Hematopoietic multipotent progenitor cell treated with erythropoietin and hydrocortisone succinate and interleukin-3 and kit ligand, for 6 days (in vitro differentiated cells): ENCODE measurements at places on chromosomes 12 and 14.

- DNase-seq = no peak
These were observed 40.6 kb upstream of the EML1 start for GRCh38 chr14:99752486-99753121.

DNA sequence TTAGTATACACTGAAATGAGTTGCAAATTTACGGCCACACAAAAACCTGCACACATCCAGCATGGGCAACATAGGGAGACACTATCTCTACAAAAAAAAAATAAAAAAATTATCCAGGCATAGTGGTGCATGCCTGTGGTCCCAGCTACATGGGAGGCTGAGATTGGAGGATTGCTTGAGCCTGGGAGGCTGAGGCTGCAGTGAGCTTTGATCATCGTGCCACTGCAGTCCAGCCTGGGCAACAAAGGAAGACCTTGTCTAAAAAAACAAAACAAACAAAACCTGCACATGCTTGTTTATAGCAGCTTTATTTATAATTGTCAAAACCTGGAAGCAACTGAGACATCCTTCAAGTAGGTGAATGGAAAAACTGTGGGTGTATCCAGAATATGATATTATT lies 4.9 kb upstream of the TOMM20L start:
- DNase-seq = no peak

GRCh38 chr12:82883394-82884355 lies 197.0 kb downstream of the TMTC2 start:
- no peak for DNase-seq

DNA sequence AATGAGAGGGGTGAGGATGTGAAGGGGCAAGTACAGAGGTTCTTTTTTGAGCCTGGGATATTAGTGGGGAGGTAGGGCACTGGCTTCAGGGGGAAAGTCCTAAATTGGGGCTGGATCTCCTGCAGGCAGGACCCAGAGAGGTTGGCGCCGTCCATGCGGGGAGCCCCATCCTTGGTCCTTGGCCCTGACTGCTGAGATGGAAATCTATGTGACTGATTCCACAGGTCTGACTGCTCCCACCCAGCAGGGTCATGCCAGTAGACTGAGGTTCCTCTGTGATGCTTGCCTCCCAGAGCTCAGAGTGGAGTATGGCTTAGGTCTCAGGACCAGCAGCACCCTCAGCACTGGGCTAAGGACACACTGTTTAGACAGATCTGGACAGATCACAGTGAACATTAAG lies 988.6 kb upstream of the TMEM132C start:
- DNase-seq = no peak

DNA sequence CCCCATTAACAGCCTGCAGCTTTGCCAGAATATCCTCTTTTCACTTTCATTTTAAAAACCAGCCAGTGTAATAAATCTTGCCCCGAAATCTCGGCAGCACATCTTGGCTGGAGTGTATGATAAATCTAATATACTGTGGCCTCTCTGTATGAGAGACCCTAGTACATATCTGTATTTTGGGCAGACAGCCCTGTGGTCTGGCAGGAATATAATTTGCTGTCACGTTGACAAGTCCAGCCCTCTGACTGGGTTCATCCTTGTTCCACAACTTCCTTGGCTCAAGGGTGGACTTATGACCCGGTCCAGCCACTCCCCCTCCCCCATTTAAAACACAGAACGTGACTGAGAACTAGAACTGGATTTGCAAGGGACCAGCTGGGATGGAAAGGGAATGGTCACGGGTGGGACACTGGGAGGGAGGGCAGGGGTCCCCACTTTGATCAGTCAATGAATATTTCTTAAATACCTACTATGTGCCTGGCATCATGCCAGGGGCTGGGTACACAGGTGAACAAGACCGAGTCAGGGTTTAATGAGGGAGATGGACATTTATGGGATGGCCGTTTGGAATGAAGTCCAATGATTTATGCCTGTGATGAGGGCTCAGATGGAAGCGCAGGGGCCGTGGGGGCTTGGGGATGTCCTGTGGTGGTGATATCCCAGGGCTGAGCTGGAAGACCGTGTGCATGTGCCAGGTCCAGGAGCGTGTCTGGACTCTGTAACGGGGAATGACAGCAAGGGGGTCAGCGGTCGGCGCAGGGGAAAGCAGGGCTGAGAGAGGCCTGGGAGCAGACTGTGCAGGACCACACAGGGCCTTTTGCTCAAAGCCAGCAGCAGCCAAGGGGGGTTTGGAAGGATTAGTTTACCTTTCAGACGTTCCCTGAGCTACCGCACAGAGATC lies 190.5 kb downstream of the PHETA1 start:
- DNase-seq = no peak

DNA sequence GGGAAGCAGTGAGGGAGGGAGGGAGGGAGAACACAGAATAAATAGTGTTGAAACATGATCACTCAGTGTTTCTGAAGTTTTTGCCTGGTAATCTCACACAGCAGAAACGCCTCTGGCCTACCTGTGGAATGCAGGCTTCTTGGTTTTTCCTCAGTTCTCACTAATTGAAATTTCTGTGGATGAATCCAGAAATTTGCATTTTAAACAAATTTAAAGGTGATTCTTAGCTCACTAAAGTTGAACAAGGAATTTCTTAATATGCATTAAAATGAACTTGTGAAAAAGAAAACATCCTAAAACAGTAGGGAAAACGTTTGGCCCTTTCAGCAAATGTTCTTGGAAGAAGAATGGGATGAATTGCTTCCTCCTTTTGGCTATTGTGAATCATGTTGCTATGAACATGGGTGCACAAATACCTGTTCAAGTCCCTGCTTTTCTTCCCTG lies 1.4 kb downstream of the RNASE9 start:
- no peak for DNase-seq

DNA sequence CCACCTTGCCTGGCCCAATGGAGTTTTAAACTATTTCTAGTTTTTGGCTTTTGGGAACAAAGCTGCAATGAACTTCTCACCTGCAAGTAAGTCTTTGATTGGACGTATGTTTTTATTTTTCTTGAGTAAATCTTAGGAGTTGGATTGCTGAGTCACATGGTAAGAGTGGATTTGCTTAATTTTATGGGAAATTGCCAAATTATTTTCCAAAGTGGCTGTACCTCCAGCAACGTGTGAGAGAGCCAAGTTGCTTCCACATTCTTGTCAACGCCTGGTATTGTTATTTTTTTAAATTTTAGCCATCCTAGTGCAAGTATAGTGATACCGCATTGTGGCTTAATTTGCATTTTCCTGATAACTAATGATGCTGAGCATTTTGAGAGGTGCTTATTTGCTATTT lies 136.6 kb downstream of the LMNTD1 start:
- DNase-seq = no peak

DNA sequence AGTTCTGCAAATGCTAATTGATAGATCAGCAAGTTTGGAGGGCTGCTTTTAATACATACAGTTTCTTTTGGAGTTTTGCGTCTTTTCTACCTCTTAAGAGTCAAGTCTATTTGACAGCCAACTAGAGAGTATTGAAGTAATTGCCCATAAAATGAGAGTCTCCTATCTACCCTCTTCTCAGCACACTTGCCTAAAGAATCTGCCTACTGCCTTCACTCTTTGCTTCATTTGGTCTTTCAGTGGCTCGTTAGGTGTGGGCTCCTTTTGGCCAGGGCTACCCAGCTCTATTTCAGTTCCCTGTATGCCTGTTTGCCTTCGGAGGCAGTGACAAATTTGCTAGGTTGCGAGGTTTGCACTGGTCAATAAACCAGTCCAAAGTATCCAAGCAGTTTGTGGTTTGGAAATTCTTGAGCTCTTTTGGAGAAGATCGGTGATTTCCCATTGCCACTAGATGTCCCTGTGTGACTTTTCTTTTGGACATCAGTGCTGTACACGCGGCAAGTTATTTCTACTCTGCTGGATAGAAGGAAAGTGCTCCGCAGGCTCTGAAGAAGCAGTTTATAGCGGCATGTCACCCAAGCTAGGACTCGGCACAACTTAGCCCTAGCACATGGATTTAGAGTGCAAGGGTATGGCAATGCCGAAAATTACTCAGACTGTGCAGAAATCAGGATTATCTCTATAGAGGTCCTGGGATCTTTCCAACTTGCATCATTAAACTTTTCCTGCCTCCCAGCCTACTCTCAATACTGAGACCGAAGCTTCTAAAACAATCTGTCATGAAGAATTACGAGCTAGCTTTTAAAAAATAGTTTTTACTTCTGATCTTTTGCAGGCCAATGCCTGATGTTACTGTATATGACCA lies 38.6 kb downstream of the MGST1 start:
- peak; percentile 16 for DNase-seq

GRCh38 chr14:83044001-83044400 lies 1510.3 kb upstream of the SEL1L start:
- DNase-seq = no peak

DNA sequence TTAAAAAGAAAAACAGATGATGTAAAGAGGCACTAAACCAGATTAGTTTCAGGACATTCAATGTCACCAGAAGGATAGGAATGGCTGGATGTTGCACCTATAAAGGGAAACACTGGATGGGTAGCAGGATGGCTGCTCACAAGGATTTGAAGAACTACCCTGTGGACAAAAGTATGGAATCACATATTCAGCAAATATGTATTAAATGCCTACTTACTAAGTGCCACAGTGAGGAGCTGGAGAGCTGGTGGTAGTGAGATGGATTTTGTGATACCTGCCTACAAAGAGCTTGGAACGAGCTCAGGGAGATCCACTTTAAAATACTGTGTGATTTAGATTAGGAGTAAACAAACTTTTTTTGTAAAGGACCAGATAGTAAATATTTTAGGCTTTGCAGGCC lies 316.2 kb downstream of the PAWR start:
- peak; percentile 4 for DNase-seq

- peak; percentile 39 for DNase-seq
These were observed 573 bp upstream of the SUSD6 start for GRCh38 chr14:69610874-69611171.

DNA sequence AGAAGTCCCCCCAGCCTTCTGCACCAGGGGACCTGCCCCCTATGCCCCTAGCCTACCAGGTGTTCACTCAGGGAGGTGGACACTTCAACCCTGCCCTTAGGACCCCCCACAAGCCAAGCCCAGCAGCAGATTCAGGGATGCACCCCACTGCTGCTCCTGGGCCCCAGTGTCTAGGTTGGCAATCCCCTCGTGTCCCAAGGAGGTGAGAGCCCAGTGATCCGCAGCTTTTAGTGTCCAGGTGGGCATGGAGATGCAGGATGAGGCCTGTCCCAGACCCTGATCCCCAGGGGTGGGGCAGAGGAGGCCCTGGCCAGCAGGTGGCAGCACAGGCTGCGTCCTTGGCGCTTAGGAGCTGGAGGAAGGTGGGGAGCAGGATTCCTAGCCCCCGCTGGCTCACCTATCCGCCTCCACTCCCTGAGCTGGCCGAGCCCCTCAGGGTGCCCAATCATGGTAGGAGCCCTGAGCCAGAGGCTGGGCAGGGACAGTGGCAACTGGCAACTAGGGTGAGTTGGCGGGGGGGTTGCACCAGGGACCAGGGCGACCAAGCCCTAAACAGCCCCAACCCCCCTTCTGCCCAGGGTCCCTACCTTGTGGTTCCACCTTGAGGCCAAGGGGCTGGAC lies 4.1 kb downstream of the CKB start:
- DNase-seq = peak; percentile 75

- DNase-seq = peak; percentile 23
These were observed 2.7 kb downstream of the SSH1 start for GRCh38 chr12:108854451-108855283.

- DNase-seq = peak; percentile 50
These were observed 814 bp downstream of the ANKRD13A start for GRCh38 chr12:109999983-110000505.

DNA sequence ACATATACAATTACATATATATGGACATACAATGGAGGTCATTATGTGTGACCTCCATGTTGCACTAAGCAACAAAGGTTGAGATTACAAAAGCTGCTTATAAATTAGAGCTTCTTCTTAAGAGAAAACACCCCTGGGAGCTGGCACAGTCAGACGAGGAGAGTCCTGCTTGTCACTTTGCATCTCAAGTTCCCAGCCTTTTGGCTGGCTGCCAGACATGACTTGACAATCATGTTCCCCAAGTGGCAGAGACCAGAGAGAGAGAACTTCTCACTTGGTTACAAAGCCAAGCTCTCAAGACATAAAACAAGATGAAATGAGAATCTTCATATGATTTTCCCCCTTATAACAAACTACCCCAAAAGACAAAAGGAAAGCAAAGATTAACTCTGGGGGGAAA lies 8.5 kb upstream of the SYNJ2BP start:
- peak; percentile 92 for DNase-seq

DNA sequence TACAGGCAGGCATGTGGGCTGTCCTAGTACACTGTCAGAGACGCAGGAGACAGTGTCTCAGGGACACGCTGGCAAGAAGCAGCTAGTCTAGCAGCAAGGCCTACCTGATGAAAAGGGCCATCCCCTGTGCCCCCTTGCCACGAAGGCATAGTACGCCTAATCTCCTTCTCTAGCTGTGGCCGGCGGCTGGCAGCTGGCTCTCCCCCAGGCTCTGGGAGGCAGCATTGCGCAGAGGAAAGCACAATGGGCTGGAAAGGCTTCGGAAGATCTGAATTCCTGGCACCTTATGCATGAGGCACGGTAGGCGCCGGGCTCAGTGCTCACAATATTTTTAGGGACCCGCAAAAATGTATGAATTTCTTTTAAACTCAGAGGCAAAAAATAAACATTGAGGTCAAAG lies 16.0 kb upstream of the PLEKHH1 start:
- no peak for DNase-seq

- DNase-seq = no peak
These were observed 92.5 kb downstream of the ADCK1 start for GRCh38 chr14:77892381-77892871.

- DNase-seq = no peak
These were observed 48.2 kb upstream of the MANSC4 start for GRCh38 chr12:27828196-27828595.

DNA sequence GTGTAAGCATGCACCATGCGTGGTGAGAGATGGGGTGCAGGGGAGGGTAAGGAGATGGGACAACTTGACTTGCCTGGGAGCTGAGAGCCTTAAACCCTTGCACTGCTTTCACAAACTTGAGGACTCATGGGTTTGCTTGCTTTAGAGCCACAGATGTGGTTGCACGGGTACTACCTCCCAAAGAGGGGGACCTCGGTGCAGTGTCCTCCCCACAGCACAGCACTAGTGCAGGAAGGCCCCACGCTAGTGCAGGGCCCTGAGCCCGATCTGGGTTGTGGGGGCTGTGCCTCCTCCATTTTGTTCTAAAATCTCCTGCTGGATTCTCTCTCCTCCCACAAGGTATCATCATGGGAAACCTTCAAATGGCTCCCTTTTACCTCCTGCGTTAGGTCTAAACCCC lies 11.2 kb downstream of the KRT72 start:
- DNase-seq = no peak

GRCh38 chr12:116302166-116303058 lies 24.9 kb upstream of the MED13L start:
- no peak for DNase-seq
